ENCODE measurements at places on chromosomes 13 and 19. TPM values are rescaled to one million over a fixed set of nuclear protein-coding genes. Genes with fewer than 3 reads are reported as not detected.

DNA sequence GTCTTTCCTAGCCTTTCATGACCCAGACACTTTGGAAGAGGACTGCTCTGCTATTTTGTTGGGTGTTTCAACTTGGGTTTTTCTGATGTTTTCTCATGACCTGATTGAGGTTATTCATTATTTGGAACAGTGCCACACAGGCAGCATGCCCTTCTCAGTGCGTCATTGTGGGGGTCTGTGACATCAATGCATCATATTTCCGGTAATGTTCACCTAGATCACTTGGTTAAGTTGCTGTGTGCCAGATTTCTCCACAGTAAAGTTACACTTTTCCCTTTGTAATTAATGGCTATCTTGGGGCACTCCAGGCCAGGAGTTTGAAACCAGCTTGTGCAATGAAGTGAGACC, 124.4 kb downstream of the SIPA1L3 start:
- no peak for DNase-seq

GRCh38 chr13:97226013-97226412, 3.9 kb downstream of the MBNL2 start:
- DNase-seq: no peak

DNA sequence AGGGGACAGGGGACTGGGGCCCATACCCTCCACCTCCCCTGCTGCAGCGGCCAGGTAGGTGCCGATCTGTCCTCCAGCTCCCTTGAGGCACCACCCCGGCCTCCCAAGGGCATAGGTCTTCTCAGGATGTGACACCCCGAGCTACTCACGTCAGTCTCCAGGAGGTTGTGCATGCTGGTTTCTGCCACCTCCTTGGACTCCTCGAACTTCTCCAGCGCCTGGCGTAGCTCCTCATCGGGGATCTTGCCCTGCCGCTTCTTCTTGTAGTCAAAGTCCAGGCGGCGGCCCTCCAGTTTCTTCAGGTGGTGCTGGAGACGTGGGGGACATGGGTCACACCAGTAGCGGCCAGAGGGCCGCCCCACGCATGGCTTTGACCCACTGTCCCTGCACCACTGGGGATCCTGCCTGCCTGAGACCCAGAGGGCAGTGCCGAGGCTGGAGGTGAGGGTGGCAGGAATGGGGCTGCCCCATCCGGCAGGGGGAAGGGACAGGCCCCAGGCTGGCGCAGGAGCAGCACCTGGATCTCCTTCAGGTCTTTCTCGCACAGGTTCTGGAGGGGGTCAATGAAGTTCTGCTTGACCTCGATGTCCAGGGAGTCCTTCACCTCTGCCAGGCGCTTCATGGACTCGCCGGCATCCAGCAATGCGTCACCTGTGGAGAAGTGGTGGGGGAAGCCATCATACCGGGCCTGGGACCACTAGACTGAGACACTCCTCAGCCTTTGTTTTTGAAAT, 20.4 kb downstream of the MPND start:
- DNase-seq: no peak

DNA sequence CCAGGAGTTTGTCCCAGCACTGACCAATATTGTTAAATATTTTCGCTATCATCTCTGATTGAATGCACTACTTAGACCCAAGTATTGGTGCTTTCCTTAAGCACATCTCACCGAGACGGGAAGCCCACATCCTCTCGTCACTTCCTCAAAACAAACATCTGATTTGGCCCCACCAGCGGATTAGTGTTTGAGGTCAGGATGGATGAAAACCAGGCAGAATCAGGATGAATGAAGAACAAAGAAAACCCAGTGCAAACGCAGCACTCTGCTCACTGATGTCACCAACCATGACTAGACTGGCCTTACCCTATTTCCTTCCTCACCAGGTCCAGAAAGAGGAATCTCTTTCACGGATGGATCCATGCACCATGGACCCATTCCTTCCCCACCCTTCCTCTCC, 6.0 kb downstream of the PLAUR start:
- no peak for DNase-seq

The SMIM44 gene
- polyA plus RNA-seq: not detected

The ZBTB7A gene
- polyA plus RNA-seq: 8.0 TPM

DNA sequence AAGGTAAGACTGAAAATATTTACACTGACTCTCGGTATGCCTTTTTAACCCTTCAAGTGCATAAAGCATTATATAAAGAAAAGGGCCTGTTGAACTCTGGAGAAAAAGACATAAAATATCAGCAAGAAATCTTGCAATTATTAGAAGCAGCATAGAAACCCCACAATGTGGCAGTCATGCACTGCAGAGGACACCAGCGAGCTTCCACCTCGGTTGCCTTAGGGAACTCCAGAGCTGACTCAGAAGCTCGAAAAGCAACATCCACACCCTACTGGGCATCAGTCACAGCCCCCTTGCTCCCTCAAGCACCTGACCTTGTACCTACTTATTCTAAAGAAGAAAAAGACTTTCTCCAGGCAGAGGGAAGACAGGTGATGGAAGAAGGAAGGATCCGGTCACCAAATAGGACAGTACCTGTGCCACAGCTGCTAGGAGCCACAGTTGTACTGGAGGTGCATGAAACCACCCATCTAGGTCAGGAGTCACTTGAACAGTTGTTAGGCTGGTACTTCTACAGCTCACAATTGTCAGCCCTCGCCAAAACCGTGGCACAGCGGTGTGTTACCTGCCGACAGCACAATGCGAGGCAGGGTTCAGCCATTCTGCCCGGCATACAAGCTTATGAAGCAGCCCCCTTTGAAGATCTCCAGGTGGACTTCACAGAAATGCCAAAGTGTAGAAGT, 2.9 kb downstream of the ZNF816 start:
- DNase-seq: no peak

The LRG1 gene
- polyA plus RNA-seq: 0.49 TPM

DNA sequence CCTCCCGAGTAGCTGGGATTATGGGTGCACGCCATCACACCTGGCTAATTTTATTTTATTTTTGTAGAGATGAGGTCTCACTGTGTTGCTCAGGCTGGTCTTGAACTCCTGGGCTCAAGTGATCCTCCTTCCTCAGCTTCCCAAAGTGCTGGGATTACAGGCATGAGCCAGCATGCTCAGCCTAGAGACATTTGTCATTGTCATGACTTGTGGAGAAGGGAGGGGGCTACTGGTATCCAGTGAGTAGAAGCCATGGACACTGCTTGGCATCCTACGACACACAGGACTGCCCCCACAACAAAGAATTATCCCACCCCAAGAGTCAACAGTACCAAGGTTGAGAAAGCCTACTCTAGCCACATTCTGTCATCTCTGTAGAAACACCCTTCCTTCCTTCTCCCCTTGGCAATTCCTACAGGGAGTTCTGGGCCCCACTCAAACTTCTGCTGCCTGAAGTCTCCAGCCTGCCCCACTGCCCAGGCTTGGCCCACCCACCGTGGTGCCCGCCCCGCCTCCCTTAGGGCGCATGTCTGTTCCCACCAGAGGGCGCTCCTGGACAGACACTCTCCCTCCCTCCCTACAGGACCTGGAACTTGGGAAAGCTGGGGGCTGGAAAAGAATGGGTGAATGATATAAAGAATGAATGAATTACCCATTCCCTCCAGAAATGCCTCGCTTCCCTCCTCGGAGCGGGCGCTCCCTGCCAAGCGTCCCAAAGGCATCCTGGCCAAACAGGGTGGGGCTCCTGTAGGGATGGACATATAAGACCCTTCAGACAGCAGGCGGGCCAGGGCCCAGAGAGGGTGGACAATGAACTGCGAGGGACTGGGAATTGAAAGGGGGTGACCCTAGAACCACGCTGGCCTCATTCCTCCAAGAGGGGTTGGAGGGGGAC, 5.5 kb upstream of the EMP3 start:
- no peak for DNase-seq

GRCh38 chr19:48619692-48620585, 633 bp downstream of the SPHK2 start:
- DNase-seq: no peak

The LRRC63 gene
- 0.11 TPM for polyA plus RNA-seq

The SIGLECL1 gene
- polyA plus RNA-seq: not detected

The ZGLP1 gene
- polyA plus RNA-seq: 3.4 TPM

The ZNF221 gene
- 2.4 TPM for polyA plus RNA-seq

- DNase-seq: no peak
Measured at GRCh38 chr13:34254366-34254765, 436.4 kb downstream of the RFC3 start.

DNA sequence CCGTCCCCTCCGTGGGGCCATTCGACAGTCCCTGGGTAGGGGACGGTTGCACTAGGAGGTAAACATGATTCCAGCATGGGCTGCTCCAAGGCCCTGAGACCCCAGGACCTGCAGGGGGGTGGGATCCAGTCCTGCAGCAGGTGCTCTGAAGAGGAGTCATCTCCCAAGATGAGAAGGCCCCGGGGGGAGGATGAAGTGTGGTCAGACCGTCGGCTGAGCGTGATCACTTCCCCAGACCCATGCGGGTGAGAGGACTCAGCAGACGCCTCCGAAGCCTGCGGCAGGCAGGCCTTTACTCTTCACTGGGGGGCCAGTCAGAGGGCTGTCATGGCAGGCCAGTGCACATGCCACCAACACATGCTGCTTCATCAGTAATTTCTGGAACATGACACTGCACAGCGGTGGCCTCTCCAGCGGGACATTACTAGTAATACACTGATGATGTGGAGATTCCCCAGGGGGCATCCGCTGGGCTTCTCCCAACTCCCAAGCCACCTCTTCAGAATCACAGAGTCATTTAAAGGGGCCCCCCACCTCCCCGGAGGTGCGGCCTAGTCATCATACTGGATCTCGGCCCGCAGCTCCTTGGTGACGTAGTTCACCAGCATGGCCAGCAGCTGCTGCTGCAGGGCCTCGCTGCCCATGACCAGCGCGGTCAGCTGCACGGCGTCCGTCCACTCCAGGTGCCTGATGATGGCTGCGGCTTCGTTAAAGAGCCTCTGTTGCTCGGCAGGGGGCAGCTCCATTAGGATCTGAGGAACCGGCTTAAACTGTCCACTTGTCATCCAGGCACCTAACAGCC, 12.7 kb downstream of the C19orf12 start:
- no peak for DNase-seq

DNA sequence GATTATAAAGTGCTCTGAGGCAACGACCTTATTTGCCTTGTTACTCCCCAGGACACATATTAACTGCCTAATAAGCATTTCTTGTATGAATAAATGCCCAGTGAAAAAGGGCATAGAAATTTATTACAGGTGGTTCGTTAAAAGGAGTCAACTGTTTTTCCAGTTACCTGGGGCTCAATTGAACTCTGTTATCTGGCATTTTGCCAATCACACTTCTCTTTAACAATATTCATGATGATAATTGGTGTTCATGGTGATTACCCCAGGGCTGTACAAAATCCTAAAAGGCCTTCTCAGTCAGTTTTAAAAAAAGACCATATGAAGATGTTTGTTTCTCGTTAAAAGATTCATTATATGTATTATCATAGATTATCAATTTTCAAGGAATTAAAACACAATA, 57.1 kb downstream of the KL start:
- no peak for DNase-seq

GRCh38 chr19:4393947-4394590, 6.3 kb downstream of the SH3GL1 start:
- no peak for DNase-seq

The KLK15 gene
- not detected for polyA plus RNA-seq

GRCh38 chr13:26324867-26325266, 70.9 kb downstream of the CDK8 start:
- no peak for DNase-seq

DNA sequence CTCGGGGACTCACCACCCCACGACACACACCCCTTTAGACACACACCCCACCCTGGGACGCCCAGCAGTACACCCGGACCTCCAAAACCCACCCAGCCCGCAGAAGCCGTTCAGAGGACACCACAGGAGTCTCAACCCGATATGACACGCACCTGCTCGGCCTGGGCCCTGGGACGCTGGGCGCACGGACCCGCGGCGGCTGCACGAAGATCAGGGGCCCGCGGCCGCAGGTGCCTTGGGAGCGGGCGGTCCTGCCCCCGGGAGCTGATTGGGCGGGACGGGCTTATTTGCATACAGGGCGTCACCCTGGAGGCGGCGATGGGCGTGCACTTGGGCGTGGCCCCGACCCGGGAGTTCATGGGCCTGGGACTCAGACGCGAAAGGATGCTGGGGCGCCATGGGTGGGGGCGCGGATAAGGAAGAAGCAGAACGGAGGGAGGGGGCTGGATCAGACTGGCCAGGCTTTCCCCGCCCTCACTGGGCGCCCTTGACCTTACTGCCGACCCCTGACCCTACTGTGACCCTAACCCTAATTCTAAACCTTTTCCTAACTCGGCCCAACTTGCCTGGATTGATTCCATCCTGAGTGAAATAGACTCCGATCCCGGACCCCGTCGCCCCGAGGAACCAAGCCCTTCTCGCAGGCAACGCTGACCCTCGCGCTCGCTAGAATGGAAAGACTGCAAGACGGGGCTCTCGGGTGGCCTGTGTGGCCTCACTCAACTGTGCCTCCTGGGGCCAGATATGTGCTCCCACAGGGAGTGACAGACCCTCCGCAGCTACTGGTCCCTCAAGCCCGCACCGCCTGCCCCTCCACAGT, at the start of gene MEF2B:
MEF2B (minus strand) TSS at position 211 of the 820 bp plus-strand sequence. CDS start 19,528 bp downstream, outside the sequence.
- DNase-seq: no peak

DNA sequence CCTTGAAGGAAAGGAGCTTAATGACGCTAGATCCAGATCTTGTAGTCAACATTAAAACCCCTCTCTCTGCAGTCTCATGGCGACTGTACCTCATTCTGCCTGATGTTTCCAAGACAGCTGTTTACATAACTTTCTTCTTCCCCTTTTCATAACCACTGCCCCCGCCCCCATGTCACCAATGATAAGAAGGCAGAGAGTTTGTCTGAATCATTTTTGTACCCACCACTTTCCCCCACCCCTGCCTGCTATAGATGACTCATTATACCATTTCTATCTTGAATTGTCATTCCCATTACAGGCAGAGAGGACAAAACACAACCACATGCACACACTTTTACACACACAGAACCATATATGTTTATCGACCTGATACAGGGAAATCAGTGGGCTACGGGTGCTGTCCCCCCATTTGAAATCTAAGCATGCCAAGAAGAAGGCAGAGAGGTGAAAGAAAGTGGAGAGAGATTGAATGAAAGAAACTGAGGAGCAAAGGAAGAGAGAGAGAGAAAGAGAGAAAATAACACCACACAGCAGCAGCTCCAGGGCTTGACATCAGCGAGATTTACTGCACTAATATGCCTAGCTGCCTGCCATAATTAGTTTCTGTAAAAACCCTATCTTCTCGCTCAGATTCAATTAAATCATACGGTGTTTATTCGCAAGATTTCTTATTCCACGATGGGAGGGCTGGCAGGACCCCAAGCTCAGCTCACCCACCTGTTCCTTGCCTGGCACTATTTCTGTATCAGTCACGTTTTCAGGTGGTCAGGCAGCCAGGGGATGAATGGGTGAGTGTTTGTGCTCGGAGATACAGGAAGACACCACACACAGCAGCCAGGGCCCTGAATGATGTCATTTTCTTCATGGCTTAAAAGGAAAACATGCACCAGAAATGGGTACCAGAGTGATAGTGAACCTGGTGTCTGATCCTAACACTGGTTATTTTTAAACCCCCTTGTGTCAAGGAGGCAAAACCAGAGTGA, 114.3 kb upstream of the SERP2 start:
- DNase-seq: no peak

- peak; percentile 16 for DNase-seq
Measured at GRCh38 chr19:16001481-16002312, 52.9 kb downstream of the OR10H4 start.

DNA sequence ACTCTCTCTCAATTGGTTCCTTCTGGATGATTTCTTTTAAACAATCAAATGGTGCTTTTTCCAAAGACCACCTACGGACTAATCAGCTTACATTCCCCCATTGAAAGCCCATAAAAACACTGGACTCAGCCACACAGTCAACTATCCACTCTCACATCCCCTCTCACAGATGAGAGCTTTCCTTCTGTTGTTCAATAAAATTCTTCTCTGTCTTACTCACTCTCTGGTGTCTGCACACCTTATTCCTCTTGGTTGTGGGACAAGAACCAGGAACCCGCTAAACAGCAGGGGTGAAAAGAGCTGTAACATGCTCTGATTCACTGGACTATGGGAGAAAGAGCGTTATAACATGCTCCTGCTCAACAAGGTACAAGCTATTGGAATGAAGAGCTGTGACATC, 2896.2 kb downstream of the PCDH9 start:
- DNase-seq: no peak
